CD4-positive, alpha-beta T cell (primary cell): ENCODE measurements at places on chromosomes 4 and X.

- DNase-seq = no peak
Observed at GRCh38 chr4:8129136-8129535, 29.5 kb downstream of the ABLIM2 start.

DNA sequence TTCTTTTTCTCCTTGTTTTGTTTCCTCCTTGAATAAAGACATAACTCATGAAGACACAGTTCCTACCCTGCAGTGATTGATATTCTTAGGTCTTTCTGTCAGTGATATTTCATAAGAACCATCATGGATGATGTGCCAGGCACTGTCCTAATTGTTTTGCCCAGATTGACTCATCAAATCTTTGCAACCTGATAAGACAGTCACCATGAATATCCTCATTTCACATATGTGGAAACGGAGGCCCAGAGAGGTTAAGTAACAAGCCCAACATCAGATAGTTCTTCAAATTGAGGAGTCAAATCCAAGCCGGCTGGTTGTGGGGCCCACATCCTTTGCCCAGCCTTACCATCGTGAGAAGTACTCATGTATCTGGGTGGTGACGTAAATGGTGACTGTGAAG, 69.9 kb downstream of the SEL1L3 start:
- no peak for DNase-seq

DNA sequence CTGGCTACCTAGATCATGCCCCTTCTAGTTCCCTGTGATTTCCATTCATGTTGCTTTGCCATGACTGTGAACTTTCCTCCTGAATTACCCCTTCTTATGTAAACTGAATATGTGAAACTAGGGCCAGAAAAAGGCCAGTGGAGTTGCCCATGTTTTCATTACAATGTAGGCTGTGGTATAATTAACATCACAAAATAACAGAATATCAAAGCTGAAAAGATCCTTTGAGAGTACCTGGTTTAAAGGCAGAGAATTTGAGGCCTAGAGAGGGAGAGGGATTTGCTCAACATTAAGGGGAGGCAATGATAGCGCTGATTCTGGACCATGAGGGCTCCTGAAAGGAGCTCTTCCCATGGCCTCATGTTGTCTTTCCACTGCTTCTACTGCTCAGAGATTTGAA, 392.2 kb downstream of the OPHN1 start:
- DNase-seq = no peak

DNA sequence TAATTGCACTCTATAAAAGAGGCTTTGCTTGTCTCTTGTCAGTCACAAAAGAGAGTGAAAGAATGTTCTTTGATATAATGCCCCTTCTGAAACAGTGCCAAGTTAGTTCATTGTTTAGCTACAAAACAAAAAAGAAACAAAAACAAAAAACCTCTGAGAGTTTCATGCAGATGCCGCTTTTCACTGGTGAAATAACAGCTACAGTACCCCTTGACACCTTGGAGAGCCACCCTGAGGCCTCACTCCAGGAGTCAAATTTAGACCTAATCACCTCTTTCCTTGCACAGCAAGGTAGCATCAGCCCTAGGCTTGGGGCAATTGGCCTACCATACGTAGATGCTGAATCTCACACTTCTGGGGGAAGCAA, 185.2 kb downstream of the UNC5C start:
- no peak for DNase-seq

DNA sequence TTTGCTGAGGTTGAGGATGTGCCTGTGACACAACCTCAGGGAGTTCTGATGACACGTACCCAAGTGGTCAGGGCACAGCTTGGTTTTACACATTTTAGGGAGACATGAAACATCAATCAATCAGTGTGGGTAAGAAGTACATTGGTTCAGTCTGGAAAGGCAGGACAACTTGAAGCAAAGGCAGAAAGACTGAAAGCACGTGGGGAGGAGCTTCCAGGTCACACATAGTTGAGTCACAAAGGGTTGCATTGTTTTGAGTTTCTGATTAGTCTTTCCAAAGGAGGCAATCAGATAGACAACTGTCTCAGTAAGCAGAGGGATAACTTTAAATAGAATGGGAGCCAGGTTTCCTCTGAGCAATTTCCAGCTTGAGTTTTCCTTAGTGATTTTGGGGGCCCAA, 1910.0 kb upstream of the AGA start:
- no peak for DNase-seq

DNA sequence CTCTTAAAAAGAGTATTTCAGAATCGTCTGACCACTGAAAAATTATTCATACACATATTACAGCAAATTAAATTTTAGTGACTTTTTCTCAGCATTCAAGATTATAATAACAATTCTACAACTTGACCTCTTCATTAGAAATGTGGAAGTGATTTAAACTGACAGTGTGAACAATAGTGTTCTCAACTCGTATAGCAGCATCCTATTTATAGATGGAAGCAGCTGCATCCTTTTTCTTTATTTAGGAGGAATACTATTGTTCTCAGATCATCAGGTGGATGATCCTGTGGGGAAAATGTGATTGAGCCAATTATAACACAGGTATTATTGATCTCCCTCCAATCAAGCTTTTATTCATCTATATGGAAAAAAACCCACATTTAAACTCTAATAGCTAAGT, 56.7 kb downstream of the RAPGEF2 start:
- DNase-seq = no peak
